Mucosa of descending colon (tissue), 3 donors: ENCODE measurements at places on chromosomes 5 and 9.

GRCh38 chr5:30698217-30698616 lies 495.3 kb upstream of the CDH6 start:
- DNase-seq: no peak

- DNase-seq: no peak
Measured at GRCh38 chr9:120730654-120731514, 16.6 kb upstream of the MEGF9 start.

DNA sequence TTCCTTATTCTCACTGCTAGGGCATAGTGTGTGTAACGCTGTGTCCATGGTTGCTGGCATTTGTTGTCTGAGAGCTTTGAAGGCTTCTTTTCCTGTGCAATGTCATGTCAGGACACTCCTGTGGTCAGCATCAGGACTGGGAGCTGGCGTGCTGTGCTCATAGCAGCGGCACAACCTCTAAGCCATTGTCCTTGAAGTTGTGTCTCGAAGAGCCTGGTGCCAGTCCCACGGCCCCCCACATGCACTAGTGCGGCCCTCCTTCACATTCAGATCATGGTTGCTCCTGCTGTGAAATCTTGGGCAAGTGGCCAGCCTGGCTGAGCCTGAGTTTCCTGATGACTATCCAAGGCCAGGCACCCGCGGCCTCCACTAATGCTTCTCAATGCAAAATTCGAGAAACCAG lies 32.4 kb downstream of the PDZD2 start:
- DNase-seq: no peak

GRCh38 chr9:34343605-34344004 lies 14.2 kb downstream of the NUDT2 start:
- DNase-seq: no peak

DNA sequence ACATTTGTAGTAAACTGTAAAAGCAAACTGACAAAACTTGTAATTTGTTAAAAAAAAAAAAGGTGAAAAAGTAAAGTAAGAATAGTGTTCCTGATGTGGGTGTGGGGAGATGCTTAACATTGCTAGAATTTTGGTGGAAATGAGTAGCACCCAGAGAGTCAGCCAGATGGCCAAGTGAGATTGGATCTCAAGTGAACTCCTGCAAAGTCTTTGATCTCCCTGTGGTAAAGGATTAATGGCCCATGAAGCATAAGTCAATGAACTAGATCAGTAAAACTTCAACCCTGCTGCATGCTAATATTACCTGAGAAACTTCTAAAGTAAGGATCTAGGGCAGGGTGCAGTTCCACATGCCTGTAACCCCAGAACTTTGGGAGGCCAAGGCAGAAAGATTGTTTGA lies 19.0 kb upstream of the FAM169A start:
- no peak for DNase-seq

GRCh38 chr9:88523056-88523455 lies 11.9 kb upstream of the NXNL2 start:
- no peak for DNase-seq

- no peak for DNase-seq
Measured at GRCh38 chr5:158621391-158621790, 478.3 kb downstream of the EBF1 start.

DNA sequence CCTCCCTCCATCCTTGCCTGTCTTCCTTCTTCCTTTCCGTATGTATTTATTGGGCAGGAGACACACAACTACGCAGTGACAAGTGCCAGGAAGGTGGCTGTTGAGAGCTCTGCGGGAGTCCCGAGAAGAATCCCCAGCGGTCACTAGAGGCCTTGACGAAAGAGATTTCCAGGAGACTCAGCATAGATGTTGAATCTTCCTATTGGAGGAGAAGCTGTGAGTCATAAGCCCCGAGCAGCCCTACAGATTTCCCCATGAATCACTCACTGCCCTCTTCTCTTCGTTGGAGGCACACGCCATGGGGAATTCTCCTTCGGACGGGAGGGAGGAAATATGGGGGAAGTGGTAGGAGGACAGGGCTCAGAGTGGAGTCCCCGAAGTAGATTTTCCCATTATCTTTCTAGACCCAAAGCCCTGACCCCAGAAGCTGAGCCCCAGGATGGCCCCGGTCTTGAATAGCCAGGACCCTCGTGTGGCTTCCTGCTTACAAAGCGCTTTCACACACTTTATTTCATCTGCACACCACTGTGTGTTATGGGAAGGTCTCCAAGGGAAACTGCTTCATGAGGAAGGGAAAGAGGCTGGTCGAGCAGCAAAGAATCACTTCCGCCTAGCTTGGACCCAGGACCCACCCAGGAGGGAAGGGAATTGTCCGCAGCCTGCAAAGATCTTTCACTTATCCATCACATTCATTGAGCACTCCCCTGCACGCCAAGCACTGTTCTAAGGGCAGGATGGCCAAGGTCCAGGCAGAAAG lies 12.7 kb downstream of the DUSP1 start:
- DNase-seq: no peak

DNA sequence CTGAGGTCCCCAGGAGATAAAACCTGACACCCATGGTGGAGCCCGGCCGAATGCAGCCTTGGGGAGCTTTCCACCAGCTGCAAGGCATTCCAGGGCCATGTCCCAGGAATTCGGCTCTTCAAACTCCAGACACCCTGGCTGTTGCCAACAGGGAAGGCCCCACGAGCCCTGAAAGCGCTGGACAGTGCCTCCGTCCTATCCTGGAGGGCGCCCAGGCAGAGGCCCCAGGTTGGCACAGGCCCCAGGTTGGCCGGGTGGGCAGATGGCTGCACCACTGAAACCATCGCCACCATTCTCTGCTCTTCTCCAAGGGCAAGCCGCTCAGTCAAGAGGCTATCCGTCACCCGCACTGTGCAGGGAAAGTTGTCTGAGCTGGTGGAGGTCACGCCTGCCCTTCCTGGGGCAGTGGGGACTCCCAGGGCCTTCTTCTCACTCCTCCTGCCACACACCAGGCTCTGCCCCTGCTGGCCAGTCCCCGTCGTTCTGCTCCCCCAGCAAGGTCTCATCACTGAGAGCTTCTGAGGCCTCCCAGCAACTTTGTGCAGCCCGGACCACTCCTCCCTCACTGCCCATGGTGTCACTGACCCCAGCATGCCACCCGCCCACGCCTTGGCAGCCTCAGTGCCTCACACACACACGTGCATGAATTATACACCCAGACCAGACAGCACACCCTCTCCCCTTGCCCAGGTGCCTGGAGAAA lies 21.2 kb downstream of the SLC6A3 start:
- no peak for DNase-seq

DNA sequence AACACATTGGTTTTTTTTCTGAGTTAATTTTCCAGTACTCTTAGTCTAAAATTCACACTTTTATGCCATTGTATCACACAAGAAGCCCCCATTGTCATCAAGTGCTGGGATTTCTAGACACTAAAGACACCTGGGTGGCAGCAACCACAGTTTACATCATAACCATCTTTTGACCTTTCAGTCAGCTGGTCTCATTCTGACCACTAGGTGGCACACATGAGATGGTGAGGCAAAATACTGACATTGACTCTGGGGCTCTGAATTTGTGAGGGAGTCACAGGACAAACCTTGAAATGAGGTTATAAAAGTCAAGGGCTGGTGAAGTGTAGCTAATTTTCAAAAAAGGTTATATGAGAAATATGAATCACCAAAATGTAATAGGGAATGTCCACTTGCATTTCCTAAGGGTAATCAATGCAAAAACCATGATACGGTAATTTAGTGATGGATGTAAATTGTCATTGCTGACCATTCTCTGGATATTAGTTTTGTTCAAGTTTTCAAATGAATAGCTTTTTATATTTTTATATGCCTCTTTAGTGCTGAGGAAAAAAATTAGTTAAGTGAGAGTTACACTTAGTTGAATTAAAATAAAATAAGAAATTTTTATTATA lies 229.4 kb downstream of the DMAC1 start:
- no peak for DNase-seq
